MG63 (cell line): ENCODE measurements at places on chromosomes 12 and 14. TPM values are rescaled to one million over a fixed set of nuclear protein-coding genes. Genes with fewer than 3 reads are reported as not detected.

GRCh38 chr12:127550271-127550670, 716.7 kb upstream of the TMEM132C start:
- peak; percentile 79 for DNase-seq

- DNase-seq = no peak
Measured at GRCh38 chr12:131895640-131896079, 1.2 kb downstream of the ULK1 start.

The LRFN5 gene
- total RNA-seq = not detected in 2 replicates

- DNase-seq = no peak
Measured at GRCh38 chr12:109586385-109587296, 13.0 kb downstream of the MVK start.

DNA sequence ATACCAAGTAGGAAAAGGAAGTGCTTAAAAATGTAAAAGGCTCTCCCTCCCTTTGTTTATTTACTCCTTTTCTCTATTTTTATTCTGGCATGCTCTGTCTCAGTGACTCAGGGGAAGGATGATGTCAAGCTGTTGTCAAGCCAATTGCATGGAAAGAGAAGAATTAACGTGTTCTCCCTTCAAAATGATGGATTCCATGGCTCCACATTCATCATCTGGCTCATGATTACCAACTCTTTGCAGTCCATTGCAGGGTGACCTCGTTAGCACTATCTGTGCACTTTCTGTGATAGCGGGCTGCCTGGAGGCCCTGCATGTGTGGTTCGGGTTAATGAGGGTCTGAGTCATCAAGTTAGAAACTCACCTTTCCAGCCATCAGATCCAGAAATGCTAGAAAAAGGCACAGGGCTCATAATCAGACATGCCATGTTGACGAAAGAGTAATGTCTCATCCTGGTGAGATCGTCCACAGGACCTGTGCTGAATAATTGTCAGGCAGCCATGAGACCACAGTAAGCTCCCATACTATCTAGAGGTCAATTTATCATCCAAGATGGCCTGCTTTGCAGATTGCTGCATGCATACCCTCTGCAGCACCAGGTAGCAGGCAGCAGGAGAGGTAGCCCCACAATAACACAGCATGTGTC, 79.2 kb upstream of the BTG1 start:
- peak; percentile 47 for DNase-seq

GRCh38 chr14:37094502-37094901, 77.9 kb downstream of the SLC25A21 start:
- DNase-seq = no peak
